ENCODE measurements at places on chromosomes 3 and 15.

DNA sequence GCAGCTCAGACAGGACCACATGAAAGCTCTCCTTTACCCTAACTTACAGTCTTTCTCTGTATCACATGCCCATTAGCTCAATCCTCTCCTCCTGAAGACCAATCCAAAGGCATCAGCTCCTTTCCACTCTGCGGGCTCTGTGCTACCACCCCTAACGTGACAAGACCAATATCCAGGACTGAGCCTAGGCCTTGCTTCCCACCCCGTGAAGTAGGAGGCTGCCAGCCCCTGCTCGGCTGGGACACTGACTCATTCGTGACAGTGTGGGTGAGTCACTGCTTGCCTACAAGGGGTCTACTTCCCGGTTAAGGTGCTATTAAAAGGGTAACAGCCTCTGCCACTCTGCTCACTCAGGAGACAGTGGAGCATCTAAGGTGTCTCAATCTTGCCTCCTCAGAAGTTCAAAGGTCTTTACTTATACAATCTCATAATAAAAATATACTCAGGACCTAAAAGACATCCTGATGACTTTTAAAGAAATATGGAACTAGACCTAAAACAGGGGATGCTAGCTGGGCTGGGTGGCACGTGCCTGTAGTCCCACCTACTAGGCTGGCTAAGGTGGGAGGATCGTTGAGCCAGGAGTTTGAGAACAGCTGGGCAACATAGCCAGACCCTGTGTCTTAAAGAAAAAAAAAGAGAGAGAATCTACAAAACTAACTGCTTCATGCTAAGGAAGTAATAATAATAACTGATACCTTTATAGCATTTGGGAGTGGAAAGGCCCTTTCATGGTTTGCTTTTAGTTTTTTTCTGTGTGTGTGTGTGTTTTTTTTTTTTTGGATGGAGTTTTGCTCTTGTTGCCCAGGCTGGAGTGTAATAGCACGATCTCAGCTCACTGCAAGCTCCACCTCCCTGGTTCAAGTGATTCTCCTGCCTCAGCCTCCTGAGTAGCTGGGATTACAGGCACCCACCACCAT, 55.0 kb downstream of the TMEM44 start:
- DNase-seq = no peak

DNA sequence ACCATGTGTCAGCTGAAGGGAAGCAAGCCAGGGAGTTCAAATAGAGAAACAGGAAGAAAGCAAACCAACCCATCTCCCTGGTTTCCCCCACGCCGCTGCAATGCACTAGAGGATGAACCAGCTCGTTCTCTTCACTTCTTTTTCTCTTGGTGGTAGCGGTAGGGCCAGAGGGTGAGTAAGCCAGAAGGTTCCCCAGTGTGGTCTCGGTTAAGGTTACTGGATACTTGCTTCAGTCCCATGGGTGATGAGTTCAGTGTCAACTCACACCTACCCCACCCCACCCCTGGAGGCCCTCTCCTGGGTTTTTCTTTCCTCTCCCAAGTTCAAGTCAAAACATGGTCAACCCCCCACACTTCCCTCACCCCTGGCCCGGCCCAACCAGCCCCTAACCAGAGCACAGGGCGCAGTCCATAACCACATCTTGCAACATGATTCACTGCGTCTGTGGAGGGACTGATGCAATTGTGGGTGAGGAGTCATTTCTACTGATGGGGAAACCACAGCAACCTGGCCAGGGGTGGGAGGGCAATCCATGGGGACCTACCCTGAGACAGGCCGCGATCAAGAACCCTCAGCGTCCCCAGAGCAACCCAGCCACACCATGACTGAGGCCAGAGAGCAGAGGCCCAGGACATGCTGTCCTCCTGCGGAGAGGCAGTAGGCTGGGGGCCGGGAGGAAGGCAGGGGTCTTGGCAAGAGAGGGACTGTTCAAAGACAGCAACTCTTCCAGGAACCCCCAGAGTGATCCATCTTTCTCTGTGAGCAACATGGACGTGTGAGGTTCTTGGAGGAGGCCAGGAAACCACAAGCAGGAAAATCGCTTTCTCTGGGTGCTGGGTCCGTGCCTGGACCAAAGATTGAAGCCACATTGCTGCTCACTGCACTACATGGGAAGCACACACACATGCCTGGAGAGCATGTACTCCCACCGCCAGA, 276.6 kb downstream of the UACA start:
- DNase-seq = no peak

DNA sequence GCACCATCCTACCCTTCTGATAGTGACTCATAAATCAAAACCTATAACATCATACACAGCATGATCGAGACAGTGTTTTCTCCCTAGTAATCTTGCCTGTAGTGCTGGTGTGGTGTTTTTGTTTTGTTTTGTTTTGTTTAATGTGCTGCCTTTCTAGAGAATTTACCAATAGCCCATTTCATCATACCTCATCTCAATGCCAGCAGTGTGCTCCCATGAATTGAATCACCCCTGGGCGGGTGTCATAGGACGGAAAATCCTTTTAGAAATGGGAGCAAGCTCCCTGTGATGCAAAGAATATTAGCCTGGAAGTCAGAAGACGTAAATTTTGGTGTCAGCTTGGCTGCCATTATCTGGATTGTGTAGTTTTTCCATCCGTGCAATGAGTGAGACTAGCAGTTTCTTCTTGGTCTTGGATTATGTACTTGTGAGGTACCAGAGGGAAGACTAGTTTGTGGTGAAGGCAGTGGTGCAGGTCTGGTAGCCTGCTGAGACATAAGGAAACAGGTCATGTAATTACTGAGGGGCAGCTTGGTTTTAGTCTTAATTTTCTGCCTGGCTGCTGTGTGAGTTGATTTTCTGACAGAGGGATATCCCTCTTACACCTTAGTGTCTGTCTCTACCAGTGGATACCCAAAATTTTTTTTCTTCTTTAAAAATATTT, 29.9 kb downstream of the IGSF10 start:
- DNase-seq = no peak

DNA sequence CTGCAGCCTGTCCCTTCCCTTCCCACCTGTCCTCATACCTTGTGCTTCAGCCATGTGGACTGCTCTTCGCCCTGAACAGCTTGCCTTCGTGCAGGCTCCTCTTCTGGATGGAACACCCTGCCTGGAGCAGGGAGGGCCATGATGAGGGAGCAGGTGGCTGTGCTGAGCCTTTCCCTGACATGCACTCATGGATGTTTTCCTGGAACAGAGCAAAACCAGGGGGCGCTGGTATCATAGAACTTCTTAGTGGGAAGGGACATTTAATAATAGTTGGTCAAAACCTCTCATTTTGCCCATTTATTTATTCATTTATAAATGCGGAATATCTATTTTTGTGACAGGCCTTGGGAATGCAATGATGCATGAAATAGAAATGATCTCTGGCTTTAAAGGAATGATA, 149.3 kb downstream of the CACNA1D start:
- DNase-seq = no peak

DNA sequence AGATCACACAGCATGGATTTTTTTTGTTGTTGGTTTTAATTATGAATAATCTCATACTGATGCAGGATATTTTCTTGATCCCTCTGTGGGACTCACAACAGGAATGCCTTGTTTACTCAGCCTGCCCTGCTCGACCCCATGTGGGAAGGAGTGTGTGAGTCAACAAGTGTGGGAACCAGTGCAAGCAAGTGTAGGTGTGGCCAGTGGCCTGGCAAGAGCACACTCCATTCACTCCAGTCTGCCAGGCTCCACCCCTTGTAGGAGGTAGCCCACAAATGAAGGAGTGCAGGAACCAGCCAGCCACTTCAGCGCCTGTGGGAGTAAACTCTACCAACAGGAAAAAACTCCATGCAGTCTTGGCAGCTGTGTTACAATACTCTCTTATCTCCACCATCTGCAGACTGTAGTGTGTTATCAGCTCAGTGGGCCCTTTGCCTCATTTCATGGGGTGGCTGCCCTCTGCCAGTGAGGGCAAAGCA, 393.6 kb downstream of the OTOL1 start:
- no peak for DNase-seq

GRCh38 chr3:111236836-111237713, 165.5 kb downstream of the NECTIN3 start:
- DNase-seq = no peak

DNA sequence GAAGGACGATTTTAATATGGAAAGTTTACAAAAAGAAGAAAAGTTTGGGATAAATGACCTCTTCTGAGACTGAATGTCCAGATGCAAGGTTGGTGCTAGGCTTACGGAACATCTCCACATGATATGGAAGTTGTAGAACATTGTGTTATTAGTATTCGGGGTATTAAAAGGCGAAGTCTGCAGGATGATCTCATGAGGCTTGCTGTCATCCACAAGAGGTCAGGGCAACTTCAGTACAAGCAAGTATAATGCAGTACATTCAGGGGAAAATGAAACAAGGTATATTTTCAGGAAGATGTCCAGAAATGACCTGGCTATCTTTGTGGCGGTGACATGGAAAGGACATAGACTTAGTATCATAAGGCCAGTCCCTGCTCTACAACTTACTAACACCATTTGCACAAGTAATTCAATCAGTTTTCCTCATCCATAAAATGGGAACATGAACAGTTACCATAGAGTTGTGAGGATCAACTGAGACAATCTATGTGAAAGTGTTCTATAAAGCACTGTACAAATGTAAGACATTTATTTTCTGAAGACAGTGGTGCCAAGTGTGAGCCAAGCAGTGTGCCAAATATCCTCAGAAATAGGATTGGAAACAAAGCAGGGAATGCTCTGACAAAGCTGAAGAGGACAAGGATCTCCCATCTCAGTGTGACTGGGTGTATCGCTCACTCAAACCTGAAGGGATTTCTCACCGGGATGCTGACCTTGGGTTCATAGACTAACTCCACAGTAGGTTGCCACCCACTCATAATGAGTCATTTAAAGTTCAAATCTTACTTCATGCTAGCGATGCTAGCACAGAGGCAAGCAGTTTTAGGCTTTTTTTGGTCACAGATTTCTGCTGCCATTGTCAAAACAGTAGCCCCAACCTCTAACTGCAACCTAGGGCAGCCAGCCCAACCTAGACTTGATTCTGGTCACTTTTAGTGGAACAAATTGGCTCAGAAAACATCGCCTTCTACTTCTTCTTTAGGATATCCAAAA, 118.3 kb downstream of the TIGIT start:
- no peak for DNase-seq

DNA sequence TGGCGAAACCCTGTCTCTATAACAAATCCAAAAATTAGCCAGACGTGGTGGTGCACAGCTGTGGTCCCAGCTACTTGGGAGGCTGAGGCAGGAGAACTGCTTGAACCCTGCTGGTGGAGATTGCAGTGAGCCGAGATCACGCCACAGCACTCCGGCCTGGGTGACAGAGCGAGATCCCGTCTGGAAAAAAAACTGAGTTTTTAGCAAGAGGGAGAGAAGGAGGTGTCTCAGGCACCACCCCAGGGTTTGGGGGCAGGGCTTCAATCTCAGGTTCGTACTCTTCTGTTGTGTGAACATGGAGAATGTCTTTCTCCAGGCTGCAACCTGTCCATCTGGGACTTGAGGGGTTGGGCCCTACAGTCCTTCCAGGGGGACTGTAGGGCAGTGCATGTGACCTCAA, 2.7 kb downstream of the CHRNA3 start:
- DNase-seq = no peak

All from C1 segment of cervical spinal cord (tissue), 14 donors.